H1 (cell line): ENCODE measurements at places on chromosomes 7 and 10.

- H3K36me3 ChIP-seq, result peaks cover 40% of the 10 kb centered on the region
- 0 out of 2 replicates have a peak, but pooled peaks cover 2% of the 10 kb centered on the region for H3K4me1 ChIP-seq
- no peak for DNase-seq
- no peaks in the 10 kb centered on the region for H3K27me3 ChIP-seq
- no peak overlapping the region for H3K27ac ChIP-seq
These were observed 27.8 kb downstream of the HSPB1 start for GRCh38 chr7:76330261-76330660.

DNA sequence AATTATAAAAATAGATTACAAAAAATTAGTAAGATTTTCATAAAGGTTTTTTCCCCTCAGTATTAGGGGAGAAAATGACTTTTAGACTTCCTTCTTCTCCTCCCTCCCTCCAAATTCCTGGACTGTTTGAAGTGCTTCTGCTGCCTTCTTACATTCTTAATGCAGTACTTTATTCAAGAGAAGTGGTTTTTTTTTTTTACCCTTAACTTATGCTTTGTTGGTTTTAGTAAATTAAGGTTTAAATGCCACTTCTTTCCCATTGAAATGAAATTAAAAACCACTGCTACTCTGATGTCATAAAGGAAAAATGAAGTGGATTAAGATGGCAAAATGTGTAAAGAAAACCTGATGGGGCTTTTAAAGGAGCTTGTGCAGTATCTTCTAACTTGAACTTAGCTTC is 140.7 kb downstream of the VTI1A start:
- H3K4me3 ChIP-seq, result no peak overlapping the region
- no peak overlapping the region for H3K27ac ChIP-seq
- H3K4me1 ChIP-seq, result no peaks in the 10 kb centered on the region
- no peak for DNase-seq
- H3K36me3 ChIP-seq, result no peaks in the 10 kb centered on the region

GRCh38 chr10:132296666-132297443 is 10.9 kb downstream of the STK32C start:
- DNase-seq, result no peak
- H3K4me1 ChIP-seq, result no peaks in the 10 kb centered on the region

DNA sequence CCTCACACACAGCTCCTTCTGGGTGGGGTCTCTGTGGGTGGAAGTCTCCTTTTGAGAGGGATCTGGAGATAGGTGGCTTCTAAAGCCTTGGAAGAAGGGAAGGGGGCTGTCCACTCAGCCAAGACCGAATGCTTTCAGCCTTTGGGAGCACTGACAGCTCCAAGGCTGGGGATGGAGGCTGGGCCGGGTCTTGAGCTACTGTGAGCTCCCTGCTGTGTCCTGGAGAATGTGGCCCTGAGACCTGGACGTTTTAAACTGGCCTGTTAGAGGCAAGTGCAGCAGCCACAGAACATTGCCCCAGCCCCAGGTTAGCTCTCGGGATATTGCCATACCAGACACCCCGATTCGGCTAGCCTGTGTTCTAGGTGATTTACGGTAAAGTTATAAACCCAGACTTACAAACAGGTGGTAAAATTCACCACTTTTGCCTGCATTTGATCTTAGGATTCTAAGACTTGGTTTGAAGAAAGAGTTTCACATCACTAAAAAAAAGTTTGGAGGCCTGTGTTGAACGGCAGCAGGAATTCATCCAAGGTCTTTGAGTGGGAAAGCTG is 548.5 kb upstream of the FOXK1 start:
- no peak overlapping the region for H3K27ac ChIP-seq
- peaks cover 11% of the 10 kb centered on the region for H3K4me1 ChIP-seq
- no peaks in the 10 kb centered on the region for H3K36me3 ChIP-seq

GRCh38 chr10:110744782-110745181 is 100.6 kb downstream of the RBM20 start:
- no peaks in the 10 kb centered on the region for H3K36me3 ChIP-seq
- H3K27ac ChIP-seq, result no peak overlapping the region

GRCh38 chr10:58178811-58179210 is 88.9 kb downstream of the IPMK start:
- no peaks in the 10 kb centered on the region for H3K27me3 ChIP-seq
- DNase-seq, result no peak
- H3K4me3 ChIP-seq, result no peak overlapping the region

DNA sequence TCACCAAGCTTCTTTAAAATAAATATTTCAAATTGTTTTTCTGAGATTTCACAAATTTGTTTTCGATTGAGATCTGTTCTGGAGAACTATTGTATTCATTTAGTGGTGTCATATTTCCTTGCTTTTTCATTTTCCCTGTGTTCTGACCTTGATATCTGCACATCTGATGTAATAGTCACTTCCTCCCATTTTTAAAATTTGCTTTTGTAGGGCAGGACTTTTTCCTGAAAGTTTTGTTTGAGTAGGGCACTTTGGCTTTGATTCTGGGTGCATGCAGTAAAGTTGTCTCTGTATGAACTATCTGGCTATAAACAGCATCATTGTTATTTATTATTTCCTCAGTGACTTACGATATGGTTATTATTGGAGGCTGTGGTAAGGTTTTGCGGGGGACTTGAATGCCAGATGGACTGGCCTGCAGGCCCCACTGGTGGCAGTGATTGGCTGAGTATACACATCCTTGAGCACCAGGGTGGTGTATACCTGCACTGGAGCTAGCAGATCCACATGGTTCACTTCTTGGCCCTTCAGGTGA is 83.6 kb downstream of the CSTF2T start:
- H3K4me3 ChIP-seq, result no peak overlapping the region
- no peaks in the 10 kb centered on the region for H3K4me1 ChIP-seq
- no peak for DNase-seq
- H3K27me3 ChIP-seq, result no peaks in the 10 kb centered on the region
